ENCODE measurements at places on chromosomes 6 and 20.

DNA sequence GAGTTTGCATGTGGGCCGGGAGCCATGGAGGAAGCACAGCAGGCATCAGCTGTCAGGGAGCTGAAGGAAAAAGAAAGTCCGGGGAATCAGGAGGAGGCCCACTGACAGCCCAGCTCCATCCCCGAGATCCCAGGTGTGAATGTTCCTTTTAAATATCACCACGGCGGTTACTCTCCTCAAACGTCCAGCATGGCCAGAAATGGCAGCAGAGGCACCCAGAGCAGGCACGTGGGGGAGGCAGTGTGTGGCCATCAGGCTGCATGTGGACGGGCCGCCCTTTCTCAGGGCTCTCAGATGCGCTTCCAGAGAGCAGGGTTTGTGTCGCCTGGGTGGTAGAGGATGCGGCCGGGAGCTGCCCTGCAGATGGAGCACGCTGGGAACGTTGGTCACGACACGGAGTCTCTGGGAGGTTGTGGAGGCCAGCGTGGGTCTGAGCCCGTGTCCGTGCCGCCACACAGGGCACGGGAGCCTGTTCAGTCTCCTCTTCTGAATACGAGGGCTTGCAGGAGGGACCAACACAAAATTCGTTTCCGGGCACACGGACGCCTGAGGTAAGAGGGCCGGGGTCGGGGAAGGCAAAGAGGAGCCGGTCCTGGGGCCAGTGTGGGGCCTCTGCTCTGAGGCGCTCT lies 45.3 kb upstream of the DACT2 start:
- no peaks in the 10 kb centered on the region for H3K36me3 ChIP-seq
- peaks cover 4% of the 10 kb centered on the region for H3K27me3 ChIP-seq
- DNase-seq: no peak

DNA sequence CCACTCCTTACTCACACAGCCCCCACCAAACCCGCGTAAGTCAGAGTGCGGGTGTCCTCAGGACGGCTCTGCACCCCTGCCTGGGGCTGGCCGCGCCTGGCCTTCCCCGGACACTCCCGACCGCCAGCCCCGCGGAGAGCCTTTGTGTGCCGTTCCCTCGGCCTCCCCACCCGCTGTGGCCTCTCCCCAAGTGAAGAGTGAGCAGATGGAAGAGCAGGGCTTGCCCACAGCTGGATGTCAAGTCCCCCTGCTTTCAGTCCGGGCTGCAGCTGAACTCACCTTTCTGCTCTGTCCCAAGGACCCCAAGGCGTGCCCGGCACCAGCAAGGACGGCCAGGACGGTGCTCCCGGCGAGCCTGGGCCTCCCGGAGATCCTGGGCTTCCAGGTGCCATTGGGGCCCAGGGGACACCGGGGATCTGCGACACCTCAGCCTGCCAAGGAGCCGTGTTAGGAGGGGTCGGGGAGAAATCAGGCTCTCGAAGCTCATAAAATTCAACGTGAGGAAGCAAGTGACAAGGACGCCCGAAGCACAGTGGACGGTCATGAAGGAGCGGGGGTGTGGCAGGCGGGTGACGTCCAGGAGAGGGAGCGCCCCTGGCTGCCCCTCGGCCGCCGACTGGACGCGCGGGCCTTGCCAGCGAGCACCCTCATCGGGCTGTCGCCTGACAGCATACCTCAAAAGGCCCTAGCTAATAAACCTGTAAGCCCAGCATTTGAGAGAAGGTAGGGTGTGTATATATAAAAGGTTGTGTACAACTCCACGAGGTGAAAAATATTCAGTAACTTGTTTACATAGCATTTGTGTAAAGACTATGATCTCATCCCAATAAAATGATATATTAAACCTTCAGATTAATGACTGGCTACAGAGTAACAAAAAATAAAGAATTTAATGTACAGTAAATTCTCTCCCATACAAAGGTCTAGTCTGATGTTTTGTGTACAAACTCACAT lies 21.1 kb downstream of the TCFL5 start:
- no peak overlapping the region for H3K4me3 ChIP-seq
- no peak overlapping the region for H3K27ac ChIP-seq
- peaks cover 4% of the 10 kb centered on the region for H3K27me3 ChIP-seq
- no peak for DNase-seq

- peak overlapping the region; percentile 31 for H3K27ac ChIP-seq
Observed at GRCh38 chr6:42520786-42521607, 42.8 kb upstream of the UBR2 start.

GRCh38 chr6:79630883-79631692 lies at the start of gene SH3BGRL2:
TSS of gene SH3BGRL2 (plus strand) at chr6:79631329. CDS start at chr6:79631462, 133 bp downstream.
- no peak within 1 kb of the TSS for H3K27ac ChIP-seq
- peak; percentile 18 for DNase-seq
- H3K4me3 ChIP-seq: peak within 1 kb of the TSS; percentile 63
- H3K4me1 ChIP-seq: peaks cover 8% of the 10 kb centered on the region
- H3K36me3 ChIP-seq: no peaks in the 10 kb centered on the region
- H3K27me3 ChIP-seq: peaks cover 64% of the 10 kb centered on the region
